ENCODE measurements at places on chromosomes 3 and 15.
A peak's percentile ranks its signal among the peaks of the same experiment; 100 is the strongest.

- DNase-seq, result no peak
Observed at GRCh38 chr3:171991166-171991565, 48.2 kb upstream of the FNDC3B start.

DNA sequence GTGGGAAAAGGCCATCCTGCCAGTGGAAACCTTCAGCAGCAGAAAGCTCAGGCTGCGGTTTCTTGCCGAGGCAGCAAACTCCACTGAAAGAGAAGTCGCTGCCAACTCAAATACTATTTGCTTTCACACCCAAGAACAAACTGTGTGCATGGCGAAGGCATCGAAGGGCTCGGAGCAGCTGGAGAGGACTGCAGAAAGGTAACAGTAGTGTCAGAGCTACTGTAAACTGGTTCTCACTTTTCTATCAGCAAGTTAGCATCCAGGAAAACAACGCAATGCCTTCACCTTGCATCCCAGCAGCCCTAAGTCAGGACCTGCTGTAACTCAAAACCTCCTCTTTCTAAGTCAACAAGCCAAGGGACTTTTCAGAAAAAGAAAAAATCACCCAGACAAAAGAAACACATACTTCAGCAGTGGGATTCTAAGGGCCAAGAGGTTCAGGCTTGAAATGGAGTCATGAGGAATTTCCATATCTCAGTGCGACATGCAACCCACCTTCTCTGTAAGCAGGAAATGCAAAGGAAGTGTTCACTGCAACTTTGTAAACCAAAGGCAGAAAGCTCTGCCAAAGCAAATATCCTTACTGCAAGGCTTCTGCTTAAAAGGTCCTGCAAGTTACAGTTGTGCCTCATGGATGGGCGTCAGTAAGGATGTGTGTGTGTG is 193.5 kb downstream of the FOXP1 start:
- DNase-seq, result peak; percentile 46

DNA sequence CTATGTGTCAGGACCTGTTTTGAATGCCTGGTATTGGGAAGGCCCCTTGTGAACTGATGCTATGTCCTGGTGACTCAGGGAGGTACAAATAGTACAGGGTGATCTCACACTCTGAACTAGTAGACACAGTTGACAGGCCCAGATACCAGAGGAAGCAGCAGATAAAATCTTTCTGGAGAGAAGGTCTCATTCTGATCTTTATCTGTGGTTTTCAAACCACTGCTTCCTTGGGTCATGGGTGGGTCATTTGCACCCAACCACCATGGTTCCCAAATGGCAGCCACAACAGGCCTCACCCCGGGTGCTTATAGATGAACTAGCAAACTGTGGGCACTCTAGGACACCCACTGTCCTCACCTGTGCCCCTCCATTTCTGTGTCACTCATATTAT is 43.4 kb downstream of the PXYLP1 start:
- peak; percentile 23 for DNase-seq

- DNase-seq, result no peak
Observed at GRCh38 chr15:70362350-70362749, 264.6 kb upstream of the TLE3 start.

- no peak for DNase-seq
Observed at GRCh38 chr3:107208100-107208499, 169.1 kb upstream of the CCDC54 start.

GRCh38 chr3:13132281-13132680 is 59.1 kb upstream of the IQSEC1 start:
- DNase-seq, result no peak

DNA sequence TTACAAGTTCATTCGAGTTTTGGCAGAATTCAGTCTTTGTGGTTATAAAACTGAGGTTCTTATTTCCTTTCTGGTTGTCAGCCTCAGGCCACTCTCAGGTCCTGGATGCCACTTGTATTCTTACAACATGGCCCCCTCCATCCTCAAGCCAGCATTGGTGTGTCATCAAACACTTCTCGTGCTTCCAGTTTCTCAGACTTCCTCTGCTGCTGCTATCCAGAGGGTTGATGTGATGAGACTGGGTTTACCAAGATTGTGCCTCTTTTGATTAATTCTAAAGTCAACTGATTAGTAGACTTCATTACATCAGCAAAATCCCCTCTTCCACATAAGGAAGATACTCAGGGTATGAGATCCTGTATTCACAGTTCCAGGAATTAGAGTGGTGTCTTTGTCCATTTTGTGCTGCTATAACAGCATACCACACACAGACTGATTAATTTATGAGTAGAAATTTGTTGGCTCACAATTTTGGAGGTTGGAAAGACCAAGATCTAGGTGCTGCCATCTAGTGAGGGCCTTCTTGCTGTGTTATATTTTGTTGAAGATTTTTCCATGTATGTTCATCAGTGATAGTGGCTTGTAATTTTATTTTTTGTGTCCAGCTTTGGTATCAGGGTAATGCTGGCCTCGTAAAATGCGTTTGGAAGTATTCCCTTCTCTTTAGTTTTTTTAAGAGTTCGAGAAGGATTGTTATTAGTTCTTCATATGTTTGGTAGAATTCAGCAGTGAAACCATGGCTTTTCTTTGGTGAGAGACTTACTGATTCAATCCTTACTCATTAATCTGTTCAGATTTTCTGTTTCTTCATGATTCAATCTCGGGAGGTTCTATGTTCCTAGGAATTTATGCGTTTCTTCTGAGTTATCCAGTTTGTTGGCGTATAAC is 11.1 kb downstream of the LRCH3 start:
- peak; percentile 33 for DNase-seq

GRCh38 chr3:153746211-153746610 is 375.0 kb upstream of the ARHGEF26 start:
- DNase-seq, result no peak

All from stimulated activated CD4-positive, alpha-beta T cell treated with anti-CD3 and anti-CD28 coated beads, Interleukin-15, amount 100 ng/mL, for 24 hours (primary cell).